ENCODE measurements at places on chromosomes 3 and 15.

DNA sequence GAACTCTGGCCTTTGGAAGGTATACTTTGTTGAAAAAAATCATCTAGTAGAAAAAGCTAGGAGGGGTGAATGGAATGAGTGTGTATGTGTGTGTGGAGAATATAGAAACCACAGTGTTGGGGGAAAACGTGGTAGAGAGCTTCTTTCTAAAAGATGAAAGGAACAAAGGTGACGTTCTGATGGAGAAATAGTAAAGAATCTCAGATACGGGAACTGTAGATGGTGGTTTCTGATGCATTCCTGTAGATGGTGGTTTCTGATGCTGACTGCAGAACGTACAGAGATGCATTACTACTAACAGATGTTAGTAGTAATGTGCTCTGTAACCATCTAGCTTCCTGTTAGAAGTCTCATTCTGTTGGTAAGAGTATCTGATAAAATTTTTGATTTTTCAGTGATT is 60.2 kb downstream of the VPS8 start:
- DNase-seq, result no peak

GRCh38 chr3:117400303-117400702 is 690.7 kb downstream of the TUSC7 start:
- no peak for DNase-seq

GRCh38 chr15:78625606-78626280 is 4.9 kb upstream of the CHRNA3 start:
- no peak for DNase-seq

- no peak for DNase-seq
Observed at GRCh38 chr3:172696357-172696756, 14.5 kb downstream of the NCEH1 start.

DNA sequence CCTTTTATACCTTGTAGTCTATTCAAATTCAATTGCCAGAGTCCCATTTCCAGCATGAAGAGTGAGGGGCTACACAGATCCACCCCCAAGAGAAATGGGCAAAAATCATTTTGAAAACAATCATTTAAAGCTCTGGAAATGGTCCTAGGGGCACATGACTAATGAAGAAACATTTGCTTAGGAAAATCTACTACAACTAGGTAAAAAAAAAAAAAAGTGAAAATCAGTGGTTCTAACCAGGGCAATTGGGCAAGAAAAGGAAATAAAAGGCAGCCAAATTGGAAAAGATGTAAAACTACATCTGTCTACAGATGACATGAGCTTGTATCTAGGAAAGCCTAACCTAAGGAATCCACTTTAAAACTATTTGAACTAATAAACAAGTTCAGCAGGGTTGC is 9.4 kb downstream of the IMPG2 start:
- no peak for DNase-seq

GRCh38 chr3:168266335-168266734 is 170.6 kb upstream of the GOLIM4 start:
- no peak for DNase-seq

DNA sequence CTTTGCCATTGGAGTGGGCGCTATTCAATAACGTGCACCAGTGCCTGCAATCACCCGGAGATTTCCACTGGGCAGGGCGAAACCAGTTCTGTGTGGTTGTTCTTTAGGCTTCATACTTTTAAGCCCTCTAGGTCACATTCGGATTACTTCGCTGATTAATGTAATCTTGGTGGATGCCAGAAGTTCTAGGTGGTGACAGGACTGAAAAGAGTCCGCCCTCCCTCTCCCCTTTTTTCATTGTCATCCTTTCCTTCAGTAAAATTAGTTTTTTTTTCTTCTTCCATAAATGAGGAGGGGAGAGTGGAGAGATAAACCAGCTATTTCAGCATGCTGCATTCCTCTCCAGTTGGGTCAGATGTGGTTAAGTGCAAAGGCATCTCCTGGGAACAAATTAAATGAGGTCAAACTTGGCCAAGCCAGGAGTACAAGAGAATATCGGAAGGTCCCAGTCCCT is 2.3 kb upstream of the SLC2A2 start:
- no peak for DNase-seq

DNA sequence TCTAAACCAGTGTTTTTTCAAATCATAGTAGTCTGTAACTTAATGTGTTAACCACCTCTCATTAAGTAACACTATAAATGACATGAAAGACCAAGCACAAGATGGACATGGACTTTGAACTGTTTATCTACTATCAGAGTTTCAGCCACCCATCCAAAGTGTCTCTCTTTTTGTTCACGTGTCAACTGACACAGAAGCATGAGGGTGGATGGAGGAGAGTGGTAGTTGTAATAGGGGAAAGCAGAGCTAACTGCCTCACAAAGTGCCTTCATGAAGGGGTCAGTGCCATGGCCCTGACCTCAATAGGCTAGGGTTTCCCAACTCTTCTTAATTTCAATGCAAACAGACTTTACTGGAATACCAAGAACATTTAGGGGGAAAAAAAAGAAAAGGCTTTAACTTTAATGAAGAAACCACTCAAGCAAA is 32.1 kb upstream of the TRPM7 start:
- DNase-seq, result no peak

DNA sequence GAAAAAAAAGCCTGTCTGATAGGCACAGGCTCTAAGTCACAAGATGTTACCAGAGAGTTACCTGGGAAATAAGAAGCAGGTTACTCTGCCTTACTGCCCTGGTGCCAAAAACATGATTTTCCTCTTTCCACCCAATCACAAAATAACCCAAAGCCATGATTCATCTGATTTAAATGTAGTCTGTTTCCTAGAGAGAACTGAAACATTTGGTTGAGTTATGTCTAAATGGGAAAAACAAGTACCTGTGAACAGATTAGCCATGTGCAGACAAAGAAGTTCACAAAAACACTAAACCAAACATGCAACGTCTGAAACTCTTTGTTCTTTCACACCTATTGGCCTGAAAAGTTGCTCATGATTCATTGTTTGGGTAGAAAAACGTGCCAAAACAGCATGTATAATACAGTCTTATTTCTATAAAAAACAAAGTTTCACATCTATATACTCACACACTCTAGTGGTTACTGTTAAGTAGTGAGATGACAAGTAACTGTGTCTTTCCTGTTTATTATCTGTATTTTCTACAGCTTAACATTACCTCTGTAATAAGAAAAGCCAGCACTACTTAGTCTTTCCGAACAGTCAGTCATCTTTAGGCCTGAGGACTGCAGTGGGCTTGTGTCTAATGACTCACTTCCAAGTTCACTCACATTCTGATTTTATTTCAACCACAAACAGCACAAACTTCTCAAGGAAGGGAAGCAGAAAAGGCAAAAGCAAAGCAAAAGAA is 30.2 kb downstream of the FAM174B start:
- DNase-seq, result no peak

DNA sequence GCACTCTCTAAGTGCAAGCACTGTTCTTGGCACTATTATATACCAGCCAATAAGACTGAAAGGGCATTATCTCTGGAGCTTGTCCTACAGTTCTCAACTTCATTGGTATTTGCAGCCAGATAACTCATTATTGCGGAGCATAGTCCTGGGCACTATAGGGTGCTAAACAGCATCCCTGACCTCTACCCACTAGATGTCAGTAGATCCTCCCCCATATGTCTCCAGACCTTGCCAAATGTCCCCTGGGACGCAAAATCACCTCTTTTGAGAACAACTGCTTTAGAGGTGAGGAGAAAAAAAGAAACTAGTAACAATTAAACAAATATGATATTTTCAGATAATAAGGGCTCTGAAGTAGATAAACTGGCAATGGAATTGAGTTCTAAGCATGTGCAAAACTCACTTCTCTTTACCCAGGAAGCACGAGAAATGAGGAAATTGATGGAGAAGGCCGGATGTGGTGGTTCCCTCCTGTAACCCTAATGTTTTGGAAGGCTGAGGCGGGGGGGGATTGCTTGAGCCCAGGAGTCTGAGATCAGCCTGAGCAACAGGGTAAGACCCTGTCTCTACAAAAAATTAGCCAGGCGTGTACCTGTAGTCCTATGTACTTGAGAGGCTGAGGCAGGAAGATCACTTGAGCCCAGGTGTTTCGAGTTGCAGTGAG is 61.4 kb downstream of the FRMD4B start:
- no peak for DNase-seq

- no peak for DNase-seq
Observed at GRCh38 chr15:82539691-82540054, 584 bp downstream of the RPS17 start.

DNA sequence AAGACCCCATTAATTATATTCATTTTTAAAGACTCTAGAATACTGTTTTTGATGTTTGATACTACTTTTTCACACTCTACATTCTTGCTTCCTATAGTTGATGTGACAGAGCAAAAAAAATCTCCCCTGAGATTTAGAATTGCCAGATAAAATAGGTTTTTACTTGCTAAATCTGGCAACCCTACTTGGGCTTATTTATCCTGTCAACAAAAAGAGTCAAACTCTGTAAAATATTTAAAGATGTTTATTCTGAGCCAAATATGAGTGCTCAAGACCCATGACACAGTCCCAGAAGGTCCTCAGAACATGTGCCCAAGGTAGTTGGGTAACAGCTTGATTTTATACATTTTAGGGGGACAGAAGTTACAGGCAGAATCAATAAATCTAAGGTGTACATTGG is 72.3 kb downstream of the DAPK2 start:
- no peak for DNase-seq

DNA sequence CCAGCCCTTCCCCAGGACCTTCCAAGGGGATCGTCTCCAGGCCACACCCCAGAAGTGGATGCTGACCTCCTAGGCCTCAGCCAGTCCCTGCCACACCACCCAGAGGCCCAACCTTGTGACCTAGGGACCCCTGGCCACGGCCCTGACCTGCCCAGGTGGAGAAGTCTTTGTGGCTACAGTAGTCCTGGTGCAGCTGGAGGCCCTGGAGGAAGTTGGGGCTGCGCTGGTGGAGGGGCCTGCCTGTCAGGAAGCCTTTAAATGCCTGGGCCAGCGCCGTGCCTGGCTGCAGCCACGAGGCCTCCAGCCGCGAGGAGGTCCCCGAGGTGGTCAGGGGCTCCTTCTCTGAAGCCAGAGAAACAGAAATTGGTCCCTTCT is 23.4 kb downstream of the PLA2G4D start:
- DNase-seq, result no peak

DNA sequence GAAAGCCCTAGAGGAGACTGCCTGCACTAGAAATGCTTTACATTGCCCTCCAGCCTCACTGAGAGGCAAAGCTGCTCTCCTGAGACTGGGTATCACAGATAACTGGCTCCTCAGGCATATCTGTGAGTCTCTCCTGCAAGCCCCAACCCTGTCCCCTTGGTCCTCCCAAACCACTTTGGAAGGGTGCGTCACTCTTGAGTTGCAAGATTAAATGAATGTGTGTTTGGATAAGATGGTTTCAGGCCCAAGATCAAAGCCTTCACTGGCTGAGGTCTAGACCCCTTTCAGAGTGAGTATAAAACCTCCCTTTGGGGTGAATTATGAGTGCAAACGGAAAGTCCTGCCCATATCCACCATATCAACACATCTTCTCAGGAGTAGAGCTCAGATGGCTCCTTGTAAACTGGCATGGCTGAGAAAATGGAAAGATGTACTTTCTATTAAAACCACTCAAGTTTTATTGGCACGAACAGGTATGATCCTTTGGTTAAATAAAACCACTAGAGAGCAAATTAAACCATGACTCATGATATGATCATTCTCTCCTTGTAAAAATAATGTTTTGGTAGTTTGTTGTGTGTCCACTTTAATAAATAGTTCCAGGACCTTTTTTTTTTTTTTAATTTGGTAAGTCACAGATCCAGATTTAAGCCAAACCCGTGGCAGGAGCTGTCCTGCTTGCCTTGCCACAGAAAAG is 164.0 kb downstream of the CHST2 start:
- no peak for DNase-seq

GRCh38 chr3:81375921-81376320 is 385.5 kb downstream of the GBE1 start:
- DNase-seq, result no peak

GRCh38 chr3:27905625-27906024 is 183.5 kb upstream of the EOMES start:
- no peak for DNase-seq

GRCh38 chr3:19559724-19560442 is 374.1 kb downstream of the EFHB start:
- DNase-seq, result no peak

DNA sequence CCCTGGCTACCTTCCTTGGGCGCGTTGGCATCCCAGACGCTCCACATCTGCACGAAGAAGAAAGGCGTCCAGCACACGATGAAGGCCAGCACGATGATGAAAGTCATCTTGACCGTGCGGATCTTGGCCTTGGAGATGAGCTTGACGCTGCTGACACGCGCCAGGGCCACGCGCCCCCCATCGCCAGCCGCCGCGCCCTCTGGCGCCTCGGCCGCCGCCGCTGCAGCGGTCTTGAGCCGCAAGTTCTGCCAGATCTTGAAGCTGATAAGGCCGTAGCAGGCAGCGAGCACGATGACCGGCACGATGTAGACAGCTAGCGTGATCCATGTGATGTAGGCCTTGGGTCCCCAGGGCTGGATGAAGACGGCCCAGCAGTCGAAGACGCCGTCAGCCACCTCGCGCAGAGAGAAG is 2.2 kb downstream of the OXTR start:
- DNase-seq, result no peak

- no peak for DNase-seq
Observed at GRCh38 chr3:179801856-179802255, 149.0 kb downstream of the USP13 start.

DNA sequence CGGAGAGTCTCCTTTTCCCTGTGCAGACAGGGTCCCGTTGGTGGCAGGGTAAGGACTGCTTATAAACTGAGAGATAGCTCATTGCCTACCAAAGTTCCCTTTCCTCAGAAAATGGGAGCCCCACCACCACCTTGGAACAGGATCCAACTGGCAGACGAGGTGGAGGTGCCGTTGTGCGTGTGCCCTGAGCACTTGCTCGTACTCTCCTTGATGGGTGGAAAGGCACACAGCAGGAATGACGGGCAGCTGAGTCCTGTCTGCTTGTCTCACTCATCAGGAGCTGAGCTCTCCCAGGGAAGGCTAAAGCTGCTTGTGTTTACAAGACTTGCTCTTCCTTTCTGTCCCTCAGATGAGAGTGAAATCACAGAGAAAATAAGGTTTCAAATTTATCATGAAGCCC is 60.7 kb downstream of the B3GNT5 start:
- no peak for DNase-seq

- DNase-seq, result no peak
Observed at GRCh38 chr15:95990833-95991232, 339.7 kb upstream of the NR2F2 start.

DNA sequence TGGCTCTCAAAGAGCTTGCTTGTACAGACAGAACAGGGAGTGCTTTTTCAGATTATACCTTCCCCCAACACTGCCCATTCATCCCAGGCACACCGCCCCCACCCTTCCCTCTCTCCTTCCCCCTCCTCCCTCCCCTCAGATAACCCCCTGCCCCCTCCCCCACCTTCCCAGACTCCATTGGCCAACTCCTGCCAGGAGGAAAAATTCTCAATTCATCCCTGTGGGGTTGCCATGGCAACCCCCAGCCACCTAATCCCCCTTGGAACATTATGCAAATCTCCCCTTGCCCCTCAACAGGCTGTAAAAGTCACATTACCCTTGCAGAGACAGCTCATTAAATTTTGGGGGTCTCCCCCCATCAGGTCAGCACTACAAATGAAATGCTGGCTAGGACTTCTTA is 14.3 kb downstream of the TLE3 start:
- no peak for DNase-seq

- DNase-seq, result no peak
Observed at GRCh38 chr3:149934524-149934923, 36.2 kb downstream of the PFN2 start.

GRCh38 chr3:116306720-116307119 is 138.6 kb downstream of the LSAMP start:
- no peak for DNase-seq

All from sciatic nerve (tissue), 2 donors.